ENCODE measurements at places on chromosomes 16 and 17.

- DNase-seq = no peak
Observed at GRCh38 chr17:82438401-82439193, 12.0 kb downstream of the CYBC1 start.

- no peak for DNase-seq
Observed at GRCh38 chr16:86092586-86093480, 193.9 kb downstream of the IRF8 start.

GRCh38 chr17:17922070-17922614 is 50.1 kb downstream of the TOM1L2 start:
- peak; percentile 72 for DNase-seq

- DNase-seq = no peak
Observed at GRCh38 chr16:4625560-4626159, 1.0 kb downstream of the MGRN1 start.

DNA sequence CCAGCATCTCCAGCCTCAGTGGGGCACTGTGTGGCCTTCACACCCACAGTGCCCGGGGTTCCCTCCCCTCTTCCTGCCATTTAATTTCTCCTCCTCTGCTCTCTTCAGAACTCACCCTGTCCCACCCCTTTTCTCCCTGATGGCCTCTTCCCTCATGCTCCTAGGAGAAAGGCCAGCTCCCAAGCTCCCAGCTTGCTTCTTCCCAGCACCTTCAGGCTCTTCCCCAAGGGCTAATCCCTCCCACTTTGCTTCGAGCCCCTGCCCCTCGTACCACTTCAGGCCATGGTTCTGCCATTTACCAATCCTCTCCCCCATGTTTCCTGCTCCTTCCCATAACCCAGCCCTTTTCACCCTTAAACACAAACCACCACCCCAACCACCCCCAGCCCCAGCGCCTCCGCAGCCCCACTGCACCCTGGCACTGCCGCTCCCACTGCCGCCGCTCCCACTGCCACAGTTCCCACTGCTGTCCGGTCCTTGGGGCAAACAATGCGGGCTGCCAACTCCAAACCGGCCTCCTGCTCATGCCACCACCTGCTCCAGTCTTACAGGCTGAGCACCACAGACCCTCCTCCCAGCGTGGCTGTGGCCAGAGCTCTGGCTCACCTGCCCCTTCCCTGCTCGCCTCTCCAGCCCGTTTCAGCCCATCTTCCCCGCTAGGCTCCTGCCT is 28.6 kb downstream of the ADAM11 start:
- DNase-seq = no peak

DNA sequence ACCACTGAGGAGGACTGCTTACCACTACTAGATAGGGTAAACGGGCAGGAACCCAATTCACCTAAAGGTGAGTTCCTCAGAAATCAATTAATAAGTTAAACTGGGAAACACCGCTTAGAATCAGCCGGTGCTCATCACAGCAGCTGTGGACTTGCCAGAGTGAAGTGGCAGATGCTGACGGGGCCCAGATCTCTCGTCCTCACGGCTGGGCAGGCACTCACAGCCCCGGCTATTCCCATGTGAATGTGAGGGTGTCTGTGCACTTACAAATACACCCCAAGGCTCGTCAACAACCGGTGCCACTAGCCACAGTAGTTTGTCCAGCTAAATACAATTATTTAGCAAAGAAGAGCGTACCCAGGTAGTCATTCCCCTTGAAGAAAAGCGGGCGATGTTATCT is 29.7 kb downstream of the MBTPS1 start:
- DNase-seq = no peak

DNA sequence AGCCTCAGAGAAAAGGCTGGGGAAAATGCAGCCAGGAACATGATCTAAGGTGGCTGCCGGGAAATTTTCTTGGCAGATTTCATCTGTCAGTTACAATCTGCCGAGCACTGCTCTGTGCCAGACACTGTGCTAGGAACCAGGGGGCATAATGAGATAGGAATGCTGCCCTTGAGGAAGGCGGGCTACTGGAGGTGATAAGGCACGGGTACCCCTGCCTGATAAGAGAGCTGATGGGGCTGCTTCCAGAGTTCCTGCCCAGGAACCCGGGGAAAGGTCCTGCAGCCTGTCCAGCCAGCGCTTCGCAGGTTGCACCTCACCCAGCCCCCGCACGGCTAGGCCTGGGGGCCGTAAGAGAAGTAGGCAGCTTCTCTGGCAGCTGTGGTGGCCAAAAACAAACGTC is 3.1 kb downstream of the SCNN1G start:
- DNase-seq = no peak

GRCh38 chr17:75238684-75239191 is 22.7 kb downstream of the GGA3 start:
- DNase-seq = peak; percentile 83

DNA sequence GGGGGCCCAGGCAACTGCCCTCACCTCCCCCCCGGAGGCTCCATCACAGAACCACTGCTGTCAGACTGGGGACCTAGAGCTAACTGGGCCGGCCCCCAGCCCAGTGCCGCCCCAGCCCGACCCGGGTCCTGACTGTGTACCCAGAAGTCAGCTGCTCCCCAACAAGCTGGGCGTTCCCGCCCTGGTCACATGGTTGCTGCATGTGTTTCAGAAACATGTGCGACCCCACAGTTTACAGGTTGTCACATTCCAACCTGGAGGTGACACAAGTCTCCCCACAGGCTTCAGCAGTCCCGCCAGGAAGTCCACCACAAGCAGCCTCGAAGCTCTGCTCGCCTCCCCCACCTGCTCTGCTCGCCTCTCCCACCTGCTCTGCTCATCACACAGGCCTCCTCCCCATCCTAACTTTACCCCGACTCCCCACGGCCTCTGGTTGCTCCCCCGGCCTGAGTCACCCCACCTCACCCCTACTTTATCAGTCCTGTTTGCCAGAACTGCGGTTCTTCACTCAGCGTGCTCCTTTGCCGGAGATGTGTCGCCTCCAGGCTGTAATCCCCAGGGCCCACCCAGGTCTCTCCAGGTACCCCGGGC is 968 bp downstream of the MRPL28 start:
- DNase-seq = no peak

DNA sequence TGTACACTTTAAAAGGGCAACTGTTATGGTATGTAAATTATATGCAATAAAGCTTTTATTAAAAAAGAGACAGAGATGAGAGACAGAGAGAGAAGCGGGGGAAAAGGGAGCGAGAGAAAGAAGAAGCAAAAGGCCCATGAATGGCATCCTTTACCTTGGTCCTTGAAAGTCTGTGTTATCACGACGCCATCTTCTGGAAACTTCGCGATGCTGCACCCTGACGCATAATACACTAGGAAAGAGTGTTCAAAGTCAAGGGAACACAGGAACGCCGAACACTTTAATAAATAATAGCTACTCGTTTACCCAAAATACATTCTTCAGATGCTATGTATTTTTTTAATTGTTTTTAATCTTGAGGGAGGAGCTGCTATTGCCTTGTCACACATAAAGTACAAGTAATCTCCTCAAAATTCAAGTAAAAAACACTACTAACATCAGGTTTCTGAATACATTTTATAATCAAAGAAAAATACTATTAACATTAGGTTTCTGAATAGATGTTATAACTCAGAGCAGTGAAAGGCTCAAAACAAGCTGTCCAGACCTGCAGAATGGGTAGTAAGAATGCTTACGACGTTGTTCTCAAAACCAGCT is 23.0 kb upstream of the SLC38A8 start:
- peak; percentile 66 for DNase-seq

DNA sequence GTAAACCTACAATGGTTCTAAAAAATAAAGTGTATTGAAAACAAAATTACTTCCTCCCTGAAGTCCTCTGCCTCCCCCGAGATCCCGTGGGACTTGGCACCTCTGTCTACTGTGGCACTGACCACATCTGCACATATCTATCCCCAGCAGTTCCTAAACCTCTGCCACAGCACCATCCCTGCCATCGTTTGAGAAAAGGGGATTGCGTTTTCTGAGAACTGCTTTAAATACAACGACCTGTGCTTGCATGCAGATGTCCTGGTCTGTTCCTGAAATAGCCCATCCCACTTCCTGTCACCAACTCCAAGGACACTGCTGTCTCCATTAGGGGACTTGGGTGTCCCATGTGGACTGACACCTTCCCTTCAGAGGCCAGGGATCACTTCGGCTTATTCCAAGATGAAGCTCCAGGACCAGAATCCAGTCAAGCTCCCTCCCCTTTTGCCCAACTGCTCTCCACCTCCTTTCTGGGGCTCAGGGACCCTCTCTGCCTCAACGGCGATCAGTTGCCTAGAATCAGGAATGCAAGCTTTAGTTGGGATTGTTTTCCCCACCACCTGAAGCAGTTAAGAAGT is 20.6 kb downstream of the CBLN1 start:
- peak; percentile 26 for DNase-seq

DNA sequence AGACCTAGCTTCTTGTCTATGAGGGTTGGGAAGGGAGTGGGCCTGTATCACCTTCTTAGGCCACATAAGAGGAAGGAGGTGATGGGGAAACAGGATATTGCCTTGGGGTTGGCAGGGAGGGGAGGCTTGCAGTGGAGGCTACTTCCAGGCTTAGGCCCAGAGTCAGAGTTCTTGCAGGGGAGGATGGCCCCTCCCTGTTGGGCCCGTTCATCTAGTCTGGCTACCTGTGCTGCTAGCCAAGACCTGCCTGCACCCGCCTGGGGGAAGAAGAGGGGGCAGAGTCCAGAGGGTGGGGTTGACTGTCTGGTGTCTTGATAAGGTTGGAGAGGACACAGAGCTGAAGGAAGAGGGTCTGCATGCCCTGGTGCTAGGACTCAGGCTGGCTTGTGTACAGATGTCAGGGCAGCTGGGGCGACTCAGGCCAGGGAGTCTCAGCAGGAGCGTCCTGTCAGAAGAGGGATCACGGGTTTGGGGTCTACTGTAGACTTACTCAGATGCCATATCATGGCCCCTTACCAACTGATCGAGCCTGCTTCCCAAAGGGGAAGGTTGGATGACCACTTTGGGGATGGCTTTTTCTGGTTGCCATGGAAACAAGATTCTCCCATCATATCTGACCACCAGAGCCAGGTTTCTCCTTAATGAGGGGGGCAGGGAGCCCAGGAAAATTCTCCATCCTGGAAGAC is 5.3 kb downstream of the KDM6B start:
- DNase-seq = no peak

DNA sequence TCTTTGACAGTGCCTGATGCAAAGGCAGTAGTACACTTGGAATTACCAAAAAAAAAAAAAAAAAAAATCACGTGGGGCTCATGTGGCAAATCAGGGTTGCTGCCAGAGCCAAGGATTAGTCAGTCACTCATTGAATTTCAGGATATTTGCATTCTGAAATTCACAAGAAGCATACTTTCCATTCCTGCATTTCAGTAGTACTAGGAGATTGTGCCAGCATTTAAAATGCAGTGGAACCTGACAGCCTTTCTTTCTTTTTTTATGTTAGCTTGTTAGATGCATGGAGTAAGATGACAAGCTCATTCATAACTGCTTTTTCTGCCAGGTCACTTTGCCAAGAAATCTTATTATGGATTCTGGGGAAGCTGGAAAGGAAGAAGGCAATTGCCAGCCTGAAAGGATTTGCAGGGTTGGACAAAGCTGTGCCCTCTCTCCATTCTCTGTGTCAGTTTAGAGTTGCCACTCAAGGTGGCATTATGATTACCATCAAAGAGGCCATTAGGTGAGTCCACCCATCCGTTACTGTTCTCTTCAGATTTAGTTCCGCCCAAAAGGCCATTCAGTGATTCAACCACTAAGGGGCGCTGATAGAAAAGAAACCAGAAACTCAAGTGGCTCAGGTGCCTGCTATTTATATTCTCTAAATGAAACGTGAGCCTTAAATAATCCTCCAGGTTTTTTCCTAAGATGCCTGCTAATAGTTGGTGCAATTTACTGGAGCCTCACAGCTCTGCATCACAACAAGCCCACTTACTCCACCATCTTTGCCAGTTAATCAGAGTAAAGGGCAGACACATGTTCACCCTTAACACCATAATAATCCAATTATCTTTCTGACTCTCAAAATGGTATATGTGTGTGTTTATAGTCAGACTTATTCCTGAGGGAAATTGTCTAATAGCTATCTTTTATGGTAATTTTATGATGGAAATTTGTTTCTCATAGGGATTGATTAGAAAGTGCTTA is 59.0 kb downstream of the TANGO6 start:
- DNase-seq = peak; percentile 81

GRCh38 chr17:40598619-40599467 is 33.6 kb upstream of the CCR7 start:
- DNase-seq = no peak

DNA sequence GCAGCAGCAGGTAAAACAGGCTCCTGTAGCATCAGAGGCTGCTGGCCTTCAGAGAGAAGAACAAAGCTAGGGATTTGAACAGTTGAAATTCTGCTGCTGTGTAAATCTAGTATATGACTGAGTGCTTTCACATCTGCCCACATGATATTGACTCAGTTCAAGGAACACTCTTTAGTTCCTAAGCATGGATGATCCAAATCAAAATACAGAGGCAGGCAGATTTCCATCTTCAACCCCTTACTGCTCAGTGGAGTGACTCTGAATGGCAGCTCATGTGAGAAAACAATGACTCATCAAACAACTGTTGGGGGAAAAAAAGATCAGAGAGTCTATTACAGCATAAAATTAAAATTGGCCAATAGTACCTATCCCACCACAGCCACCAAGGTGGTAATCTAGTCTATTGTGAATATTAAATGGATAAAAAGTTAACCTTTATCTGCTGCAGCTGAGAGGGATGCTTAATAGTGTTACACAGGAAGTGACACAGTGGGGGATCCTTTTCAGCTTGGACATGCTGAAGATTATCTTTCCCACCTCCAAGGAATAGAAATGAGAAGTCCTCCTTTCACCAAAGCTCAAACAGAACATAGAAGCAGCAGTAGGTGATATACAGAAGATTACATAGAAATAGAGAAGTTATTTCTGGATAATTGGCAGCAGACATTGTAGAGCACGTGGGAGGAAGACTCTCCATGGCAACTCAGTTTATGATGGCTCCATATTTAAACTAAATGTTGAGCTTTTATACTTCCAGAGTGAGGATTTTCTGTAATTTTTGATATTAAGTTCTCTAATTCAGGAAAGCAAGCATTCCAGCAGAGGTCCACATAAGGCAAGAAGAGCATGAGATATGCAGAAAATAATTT is 239.7 kb upstream of the ERCC4 start:
- DNase-seq = peak; percentile 40

- no peak for DNase-seq
Observed at GRCh38 chr16:22313876-22314470, 16.8 kb downstream of the POLR3E start.

DNA sequence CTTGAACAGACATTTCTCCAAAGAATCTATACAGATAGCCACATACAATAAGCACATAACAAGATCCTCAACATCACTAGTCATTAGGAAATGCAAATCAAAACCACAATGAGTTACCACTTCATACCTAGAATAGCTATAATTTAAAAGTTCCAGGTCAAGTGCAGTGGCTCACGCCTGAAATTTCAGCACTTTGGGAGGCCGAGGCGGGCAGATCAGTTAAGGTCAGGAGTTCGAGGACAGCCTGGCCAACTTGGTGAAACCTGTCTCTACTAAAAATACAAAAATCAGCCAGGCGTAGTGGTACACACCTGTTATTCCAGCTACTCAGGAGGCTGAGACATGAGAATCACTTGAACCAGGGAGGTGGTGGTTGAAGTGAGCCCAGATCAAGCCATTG is 19.9 kb downstream of the RANBP10 start:
- no peak for DNase-seq

DNA sequence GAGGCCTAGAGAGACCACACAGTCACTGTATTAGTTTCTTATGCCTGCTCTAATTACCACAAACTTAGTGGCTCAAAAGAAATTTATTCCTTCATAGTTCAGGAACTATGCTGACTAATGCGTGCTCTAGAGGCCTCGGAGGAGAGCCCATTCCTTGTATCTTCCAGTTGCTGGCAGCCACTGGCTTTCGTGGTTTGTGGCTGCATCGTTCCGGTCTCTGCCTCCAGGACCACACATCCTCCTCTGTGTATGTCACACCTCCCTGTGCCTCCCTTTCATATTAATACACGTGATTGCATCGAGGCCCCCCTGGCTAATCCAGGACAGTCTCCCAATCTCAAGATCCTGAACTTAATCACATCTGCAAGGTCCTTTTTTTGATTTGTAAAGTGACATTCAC is 16.9 kb upstream of the MYLK3 start:
- no peak for DNase-seq

Measured in mesendoderm (in vitro differentiated cells).